ENCODE measurements at places on chromosomes 12 and 14. TPM values are rescaled to one million over a fixed set of nuclear protein-coding genes. Genes with fewer than 3 reads are reported as not detected.

The FOXN4 gene
- total RNA-seq = not detected

The GLIPR1L1 gene
- not detected for total RNA-seq

The DDN gene
- 0.39 TPM for total RNA-seq

The LUM gene
- not detected for total RNA-seq

The TAS2R46 gene
- 0.55 TPM for total RNA-seq
